ENCODE measurements at places on chromosomes 2 and 18. TPM values are rescaled to one million over a fixed set of nuclear protein-coding genes. Genes with fewer than 3 reads are reported as not detected.

TFPI gene
- polyA plus RNA-seq: 49.3 TPM

CD8B2 gene
- polyA plus RNA-seq: 0.08 TPM

DNA sequence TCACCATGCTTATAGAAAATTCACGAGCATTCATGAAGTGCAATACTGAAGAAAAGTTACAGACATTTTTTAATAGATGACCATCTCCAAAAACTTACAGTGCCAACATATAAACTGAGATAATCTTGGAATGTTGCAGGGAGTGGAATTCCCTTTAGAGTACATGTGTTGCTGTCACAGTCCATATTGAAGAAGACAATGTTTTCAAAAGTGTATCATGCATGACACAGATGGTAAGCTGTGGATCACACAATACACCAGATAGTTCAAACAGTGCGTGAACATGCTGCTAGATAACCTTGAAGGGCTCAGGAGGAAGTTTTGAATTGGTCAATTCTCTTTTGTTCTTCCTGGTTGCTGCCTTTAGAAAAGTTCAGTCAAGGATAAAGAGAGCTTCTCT is 1644.3 kb upstream of the NXPH2 start:
- DNase-seq: no peak

DNA sequence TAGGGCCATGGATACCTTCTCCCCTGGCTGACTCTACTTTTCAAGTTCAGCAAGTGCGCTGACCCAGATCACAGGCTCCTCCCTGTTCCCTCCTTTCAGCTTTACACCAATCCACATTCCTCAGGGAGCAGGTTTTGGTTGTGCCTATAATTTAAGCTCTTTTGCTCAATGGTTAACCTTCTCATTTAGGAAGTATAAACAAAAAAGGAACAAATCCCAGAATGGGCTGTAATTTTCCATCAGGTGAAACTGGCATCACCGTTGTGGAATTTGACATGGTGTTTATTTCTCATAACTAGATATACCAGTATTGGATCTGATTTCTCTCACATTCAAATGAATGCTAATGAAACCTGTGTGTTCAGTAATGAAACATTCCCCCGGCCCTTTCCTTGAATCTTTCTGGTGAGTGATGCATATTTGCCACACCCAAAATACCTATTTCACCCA is 13.6 kb downstream of the STRN start:
- no peak for DNase-seq

Data from muscle of back (tissue), 13 donors.